ENCODE measurements at places on chromosomes 11 and 22.

DNA sequence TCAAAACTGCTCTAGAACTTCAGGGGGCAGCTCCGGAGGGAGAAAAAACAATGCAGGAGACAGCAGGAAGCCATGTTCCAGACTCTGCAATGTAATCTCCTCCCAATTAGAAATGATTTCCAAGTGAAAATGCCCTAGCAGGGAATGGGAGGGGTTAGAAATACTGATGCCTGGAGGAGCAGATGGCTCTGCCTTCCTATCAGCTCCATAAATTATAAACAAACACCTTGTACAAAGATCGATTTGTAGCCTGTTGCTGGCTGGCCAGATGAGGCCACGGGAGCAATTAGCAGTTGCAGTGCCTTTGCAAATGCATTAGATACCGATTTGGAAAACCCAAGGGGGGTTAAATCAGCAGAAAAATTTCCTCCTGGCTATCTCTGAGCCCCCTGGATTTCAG lies 46.6 kb upstream of the CHRM4 start:
- DNase-seq: no peak

- DNase-seq: no peak
These were observed 115.8 kb upstream of the THY1 start for GRCh38 chr11:119538753-119539152.

DNA sequence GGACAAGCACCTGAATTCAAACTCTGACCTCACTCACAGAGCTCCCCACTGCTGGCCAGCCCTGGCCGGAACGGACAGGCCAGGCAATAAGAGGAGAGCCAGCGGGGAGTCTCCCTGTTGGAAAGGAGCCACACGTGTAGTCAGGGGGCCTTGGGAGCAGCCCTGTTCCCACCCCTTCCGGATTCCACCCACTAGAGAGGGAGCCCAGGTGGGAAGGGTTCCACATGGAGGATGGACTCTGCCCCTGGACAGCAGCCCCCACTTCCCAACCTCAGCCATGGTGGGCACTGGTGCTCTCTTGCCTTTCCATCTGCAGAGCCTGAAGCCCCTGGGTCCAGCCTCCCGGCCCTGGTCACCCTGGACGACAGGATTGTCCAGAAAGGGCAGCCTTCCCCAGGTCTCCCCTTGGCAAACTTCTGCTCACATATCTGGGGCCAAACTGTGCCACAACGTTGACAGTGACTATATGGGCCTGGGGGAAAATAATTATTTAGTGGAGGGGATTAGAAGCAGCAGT lies 7.5 kb upstream of the APOBEC3A start:
- DNase-seq: no peak

- no peak for DNase-seq
These were observed 86.6 kb upstream of the BDNF start for GRCh38 chr11:27786864-27787263.

DNA sequence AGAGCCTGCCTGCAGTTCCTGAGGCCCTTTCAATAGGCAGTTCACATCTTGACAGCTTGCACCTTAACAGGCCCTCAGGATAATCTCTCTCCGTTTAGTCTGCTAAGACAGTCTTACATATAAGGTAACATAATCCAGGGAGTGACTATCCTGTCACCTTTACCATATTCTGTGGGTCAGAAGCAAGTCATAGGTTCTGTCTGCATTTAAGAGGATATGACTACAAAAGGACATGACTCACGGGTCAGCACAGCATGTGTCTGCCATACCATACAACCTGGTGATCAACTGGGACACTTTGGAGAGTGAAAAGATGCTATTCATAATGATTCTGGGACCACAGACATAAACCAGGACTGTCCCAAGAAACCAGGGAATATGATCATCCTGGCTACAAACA lies 611.1 kb downstream of the SOX6 start:
- DNase-seq: no peak

DNA sequence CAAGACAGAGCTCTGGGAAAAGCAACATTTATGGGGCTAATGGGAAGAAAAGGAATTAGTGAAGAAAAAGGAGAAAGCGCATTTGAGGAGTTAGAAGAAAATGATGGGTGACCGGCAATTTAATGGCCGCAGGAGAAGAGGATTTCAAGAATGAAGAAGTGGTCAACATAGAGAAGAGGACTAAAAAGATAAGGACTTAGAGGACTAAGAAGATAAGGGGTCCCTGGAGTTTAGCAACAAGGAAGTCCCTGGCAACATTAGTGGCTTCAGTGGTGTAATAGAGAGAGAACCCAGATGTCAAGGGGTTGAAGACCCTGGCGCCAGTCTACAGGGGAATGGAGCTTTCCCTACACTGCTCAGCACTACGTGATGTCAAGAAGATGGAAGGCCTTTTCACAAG lies 32.3 kb downstream of the WEE1 start:
- no peak for DNase-seq

DNA sequence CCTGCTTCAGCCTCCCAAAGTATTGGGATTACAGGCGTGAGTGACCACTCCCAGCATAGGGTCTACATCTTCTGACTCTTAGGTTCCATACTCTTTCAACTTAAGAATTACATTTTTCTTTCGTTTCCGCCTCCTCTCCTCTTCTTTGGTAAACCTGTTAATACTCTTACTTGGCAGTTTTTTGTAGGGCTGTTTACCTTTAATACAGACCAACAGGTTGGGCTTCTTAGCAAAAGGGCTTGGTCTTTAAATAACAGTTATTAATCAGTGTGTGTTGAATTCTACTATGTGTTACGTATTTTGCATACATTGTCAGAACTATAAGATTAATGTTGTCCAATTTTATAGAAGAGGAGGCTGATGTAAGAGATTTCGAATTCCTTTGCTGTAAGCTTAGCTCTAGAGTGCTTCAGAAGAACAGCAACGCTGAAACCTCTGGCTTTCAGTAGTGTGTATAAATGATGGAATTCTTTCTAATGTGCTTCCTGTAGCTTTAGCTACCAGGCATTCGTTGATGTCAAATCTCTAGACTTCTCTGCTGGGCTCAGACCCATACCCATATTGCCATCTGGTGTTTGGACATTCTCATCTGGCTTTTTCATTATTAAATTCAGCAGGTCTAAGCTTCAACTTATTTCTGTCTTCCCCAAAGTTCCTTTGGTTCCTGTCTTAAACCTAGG lies 3.1 kb downstream of the FDX1 start:
- no peak for DNase-seq

- no peak for DNase-seq
These were observed 8.9 kb downstream of the HPS4 start for GRCh38 chr22:26474682-26475081.

DNA sequence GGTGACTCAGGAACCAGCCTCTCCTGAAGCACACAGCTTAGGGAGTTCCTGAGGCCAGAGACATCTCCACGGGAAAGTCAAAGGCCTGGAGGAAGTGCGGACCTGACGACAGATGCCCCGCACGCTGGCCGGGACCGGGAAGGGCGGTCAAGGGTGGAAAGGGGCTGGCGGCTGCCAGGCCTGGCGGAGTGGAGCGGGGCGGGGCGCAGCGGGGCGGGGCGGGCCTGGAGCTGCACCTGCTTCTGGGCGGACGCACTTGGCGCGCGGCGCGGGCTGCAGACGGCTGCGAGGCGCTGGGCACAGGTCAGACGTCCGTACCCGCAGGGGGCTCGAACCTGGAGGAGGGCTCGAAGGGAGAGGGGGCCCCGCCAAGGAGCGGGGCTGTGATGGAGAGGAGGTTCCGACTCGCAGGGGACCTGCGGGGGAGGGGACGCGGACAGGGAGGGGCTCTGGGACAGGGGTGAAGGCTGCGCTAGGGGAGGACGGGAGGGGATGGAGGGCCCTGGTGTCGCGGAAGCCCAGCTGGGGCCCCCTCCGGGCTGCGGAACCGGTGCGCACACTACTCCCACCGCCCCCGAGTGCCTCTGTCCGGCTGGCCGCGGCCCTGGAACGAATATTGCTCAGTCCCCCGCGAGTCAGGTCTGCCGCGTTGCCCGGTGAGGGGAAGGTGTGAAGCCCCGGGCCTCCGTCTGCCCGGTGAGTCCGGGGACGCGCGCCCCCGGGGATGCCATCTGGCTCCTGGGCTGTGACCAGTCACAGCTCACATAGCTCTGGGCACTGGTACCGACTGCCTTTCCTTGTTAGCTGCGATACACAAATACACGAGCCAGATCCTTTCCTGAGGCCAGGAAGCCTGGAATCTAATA lies at the start of gene TMEM45B:
Gene TMEM45B (plus strand): TSS at position 253 of the 866 bp plus-strand sequence. CDS start 36,635 bp downstream, outside the sequence.
- DNase-seq: no peak

DNA sequence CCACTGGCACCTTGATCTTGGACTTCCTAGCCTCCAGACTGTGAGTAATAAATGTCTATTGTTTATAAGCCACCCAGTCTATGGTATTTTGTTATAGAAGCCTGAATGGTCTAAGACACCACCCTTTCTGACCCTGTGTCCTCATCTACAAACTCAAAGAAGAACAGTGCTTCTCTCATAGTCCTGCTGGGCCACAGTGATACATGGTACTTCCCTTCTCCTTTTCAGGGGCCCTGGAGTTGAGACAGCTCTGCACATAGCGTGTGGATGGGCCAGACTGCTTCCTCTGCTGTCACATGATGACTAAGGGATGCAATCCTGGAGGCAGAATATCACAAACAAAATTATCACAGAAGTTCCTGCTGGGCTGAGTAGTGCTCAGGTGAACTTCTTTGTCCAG lies 5.0 kb downstream of the KCNJ11 start:
- DNase-seq: no peak

GRCh38 chr11:50088231-50088630 lies 55.6 kb downstream of the OR4C45 start:
- DNase-seq: no peak

DNA sequence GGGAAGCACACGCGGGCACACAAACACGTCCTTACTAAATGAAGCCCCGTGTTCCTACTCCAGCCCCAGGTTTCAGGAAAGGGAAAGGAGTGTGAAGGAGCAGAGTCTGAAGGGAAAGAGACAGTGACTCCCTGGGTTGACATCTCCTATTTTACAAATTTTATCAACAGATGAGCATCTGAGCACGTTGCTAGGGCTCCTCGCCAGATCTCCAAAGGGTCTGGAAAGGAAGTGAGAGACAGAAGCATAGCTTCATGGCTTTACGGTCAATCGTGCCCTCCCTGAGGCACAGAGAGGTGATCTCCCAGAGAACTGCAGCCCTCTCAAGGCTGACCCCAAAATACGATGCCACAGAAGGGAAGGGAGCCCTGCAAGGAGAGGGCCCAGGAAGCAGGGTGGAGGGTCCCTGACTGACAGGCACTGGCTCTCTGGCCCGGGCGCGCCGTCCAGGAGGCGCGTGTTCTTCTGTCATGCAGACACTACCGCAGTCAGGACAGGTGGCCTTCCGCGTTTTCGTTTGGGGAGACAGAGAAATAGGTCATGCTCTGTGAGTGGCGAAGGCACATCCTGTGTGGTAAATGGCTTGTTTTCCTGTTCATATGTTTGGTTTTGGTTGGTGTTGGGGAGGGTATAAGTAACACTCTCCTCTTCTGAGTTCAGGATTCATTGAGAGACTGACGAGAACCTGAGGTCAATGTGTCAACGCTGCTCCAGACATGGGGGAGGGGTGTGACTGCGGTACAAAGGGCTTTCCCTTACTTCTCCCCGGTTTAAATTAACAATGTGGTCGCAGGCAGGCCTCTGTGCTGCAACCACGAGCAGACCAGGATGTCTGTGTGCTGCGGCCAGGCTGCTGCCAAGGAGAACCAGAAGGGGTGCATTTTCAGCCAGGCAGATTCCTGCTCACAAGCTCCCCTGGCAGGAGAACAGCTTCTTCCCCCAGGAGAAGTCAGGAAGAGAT lies 813.3 kb downstream of the OPCML start:
- DNase-seq: peak; percentile 14

DNA sequence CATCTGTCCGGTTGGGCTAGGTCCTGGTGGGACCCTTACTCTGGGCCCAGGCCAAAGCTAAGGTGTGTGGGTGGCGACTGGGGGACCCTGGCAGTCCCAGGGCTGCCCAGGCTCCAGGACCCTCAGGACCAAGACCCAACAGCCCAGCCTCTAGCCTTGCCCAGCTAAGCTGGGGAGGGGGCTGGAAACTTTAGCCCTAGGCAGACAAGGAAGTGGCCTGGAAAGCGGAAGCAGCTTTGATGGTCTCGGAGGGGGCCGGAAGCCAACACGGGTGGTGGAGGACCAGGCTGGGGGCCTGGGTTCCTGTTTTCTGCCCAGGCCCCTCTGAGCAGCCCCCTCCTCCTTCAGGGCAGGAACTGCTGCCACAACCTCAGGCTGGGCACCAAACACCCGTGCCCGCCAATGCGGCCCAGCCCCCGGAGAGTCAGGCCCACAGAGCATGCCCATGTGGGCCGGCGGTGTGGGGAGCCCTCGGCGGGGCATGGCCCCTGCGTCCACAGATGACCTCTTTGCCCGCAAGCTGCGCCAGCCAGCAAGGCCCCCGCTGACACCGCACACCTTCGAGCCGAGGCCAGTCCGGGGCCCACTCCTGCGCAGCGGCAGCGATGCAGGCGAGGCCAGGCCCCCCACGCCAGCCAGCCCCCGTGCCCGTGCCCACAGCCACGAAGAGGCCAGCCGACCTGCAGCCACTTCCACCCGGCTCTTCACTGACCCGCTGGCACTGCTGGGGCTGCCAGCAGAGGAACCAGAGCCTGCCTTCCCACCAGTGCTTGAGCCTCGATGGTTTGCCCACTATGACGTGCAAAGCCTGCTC lies 2.8 kb downstream of the SIPA1 start:
- DNase-seq: no peak

- DNase-seq: no peak
These were observed 53.2 kb upstream of the EHF start for GRCh38 chr11:34567733-34568132.

GRCh38 chr22:40691532-40691931 lies 12.2 kb downstream of the MCHR1 start:
- no peak for DNase-seq

- DNase-seq: no peak
These were observed 2.7 kb downstream of the EIF4ENIF1 start for GRCh38 chr22:31486951-31487350.

GRCh38 chr11:74575999-74576398 lies 16.4 kb upstream of the POLD3 start:
- DNase-seq: no peak

GRCh38 chr11:44223238-44223637 lies 86.7 kb downstream of the ALX4 start:
- no peak for DNase-seq

GRCh38 chr11:10444725-10445315 lies 10.2 kb upstream of the AMPD3 start:
- DNase-seq: no peak

GRCh38 chr11:96235751-96236150 lies 107.2 kb downstream of the MAML2 start:
- DNase-seq: peak; percentile 63

DNA sequence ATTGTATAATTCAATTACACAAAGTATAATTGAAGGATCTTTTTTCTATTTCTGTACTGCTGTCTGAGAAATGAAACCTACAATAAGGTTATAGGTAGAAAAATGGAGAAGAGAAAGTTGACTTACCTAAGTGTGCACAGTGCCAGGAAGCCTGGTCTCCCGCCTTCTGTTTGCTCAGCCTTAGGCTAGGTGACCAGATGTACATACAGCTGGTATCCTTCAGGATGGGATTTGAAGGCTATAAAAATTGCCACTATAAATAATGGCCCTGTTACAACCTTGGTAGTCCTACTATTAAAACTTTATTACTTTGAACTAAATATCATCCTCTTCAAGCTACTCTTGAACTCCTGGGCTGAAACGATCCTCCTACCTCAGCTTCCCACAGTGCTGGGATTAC lies 19.7 kb downstream of the OR51E2 start:
- DNase-seq: no peak

GRCh38 chr11:6681949-6682348 lies 1.2 kb downstream of the MRPL17 start:
- DNase-seq: no peak
